HCEC 1CT (cell line): ENCODE measurements at places on chromosomes 5 and 9.

DNA sequence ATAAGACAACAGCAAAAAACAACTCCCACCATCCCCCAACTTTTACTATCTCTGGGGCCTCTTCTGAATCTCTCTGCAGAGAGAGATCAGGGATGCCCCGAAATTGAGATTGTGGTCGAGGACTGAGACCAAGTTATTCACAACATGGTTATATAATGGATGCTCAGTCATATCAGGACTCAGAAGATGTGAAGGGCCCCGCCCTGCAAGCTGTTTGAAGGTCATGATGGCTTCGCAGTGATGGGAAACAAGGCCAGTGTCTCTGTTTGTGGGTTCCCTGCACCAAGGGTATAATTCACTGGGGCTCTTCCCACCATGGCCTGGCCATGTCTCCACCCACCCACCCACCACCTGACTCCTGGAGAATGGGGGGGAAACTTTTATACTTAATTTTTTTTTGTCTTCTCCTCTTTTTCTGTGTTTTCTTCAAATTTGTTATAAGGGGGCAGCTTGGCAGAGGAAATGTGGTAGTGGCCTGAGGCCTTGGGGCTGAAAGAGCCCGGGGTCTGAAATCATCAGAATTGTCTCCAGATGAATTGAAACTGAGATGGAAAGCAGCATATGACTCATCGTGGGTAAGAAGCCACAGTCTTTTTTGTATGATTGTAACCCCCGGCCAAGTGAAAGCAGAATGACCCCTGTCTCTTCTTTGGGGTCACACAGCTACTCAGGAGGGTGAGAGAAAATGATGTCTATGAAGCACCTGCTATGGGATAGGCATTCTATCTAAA, 15.0 kb upstream of the TEX48 start:
- no peak for DNase-seq

DNA sequence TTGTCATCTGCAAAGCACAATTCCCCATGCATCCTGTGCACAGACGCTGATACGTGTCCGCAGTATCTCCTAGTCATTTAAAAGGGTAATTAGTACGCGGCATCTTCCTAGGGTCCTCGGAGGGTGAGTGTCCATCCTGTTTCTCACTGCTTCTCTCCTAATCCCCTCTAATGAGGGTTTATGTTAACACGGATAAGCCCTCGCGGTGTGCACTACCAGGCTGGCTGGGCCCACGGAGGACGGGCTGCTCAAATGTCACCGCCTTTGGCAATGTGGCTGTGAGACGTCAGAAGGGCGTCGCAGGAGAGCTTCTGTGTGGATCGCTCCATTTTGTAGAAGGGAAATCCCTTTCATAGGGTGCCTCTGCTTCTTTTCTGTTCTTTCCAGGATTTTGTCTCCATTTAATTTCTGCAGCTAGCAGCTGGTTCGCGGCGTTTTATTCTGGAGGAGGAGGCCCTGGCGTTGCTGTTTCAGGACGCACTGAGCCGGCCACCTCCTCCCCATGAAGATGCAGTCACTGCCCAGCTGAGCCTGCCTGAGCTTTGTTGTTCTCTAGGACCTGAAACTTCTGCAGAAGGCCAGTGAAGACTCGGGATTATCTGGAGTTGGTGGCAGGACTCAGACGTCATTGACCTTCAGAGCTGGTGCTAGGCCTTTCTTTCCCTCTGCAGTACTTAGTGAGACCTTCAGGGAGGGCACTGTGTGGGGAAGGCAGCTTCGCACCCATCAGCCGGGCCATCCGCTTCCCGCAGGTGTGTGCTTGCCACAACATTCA, 326.1 kb upstream of the IRX1 start:
- no peak for DNase-seq

- DNase-seq = no peak
These were observed 33.1 kb upstream of the ADRB2 start for GRCh38 chr5:148793261-148793660.

DNA sequence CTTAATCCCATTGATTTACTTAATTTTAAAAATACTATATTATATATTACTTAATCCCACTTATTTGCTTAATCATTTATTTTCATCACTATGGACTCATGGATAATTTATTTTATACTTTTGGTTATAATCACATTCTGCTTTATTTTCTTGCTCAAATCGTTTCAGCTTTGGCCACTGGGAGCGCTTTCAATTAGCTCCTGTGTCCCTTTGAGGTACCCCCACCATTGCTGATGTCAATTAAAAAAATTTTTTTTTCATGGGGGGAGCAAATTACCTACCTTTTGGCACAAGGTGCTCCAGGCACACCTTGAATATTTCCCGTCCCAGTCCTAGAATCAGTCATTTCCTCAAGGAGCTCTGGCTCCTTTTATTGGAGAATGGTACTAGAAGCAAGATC, 1.4 kb upstream of the TRIO start:
- no peak for DNase-seq

- no peak for DNase-seq
These were observed 112.2 kb downstream of the MAST4 start for GRCh38 chr5:66708368-66708767.

GRCh38 chr5:74294231-74294705, 346.3 kb downstream of the ENC1 start:
- no peak for DNase-seq

DNA sequence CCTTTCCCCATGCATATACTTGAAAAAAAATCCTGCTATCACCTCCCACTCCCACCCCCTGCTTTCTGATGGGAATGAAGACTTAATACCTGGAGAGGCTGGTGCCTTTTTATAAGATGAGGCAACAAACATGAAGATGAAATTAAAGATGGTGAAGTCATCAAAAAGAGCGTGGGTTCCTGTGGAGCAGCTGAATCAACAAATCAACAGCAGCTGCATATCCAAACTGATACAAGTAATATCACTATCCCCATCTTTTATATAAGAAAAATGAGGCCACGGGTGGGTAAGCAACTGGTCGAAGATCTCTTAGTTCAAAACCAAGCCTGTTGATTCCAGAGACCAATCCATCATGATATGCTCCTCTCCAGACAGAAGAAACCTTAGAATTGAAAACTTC, 268.5 kb downstream of the ENC1 start:
- DNase-seq = no peak

- DNase-seq = no peak
These were observed 603.9 kb upstream of the RORB start for GRCh38 chr9:73893230-73893629.

DNA sequence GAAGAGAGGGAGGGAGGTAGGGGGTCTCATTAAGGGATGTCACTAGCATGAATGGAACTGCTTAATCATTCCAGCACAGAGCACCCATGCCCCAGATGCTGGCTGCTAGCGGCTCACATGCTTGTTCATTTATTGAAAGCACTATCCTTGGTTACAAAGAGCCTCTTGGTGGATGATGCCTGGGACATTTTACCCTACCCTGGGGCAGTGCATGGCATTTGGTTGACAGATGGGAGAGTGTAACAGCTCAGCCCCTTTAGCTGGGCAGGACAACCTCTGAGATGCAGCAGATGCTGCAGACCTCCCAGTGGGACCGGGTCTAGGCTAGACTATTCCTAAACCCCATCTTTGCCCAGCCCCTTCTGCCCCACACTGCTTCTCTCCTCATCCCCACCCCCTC, 46.9 kb upstream of the TCERG1 start:
- no peak for DNase-seq

DNA sequence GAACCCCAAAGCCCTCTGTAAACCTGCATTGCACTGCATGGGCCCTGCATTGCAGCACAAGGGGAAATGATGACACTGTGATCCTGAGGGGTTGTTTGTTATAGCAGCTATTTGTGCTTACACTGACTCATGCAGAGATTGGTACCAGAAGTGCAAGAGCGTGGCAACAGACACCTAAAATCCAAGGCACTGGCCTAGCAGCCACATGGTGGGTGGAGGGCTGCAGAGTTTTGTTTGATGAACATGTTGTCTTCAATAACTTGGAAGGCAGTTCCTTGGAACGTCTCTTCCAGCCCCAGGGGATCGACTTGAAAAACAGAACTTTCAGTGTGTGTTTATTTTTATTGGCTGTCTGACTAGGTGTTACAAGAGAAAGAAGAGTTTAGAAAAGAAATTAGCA, 14.5 kb downstream of the FCN2 start:
- DNase-seq = no peak

- DNase-seq = peak; percentile 10
These were observed 960 bp downstream of the CANX start for GRCh38 chr5:179699616-179700237.

DNA sequence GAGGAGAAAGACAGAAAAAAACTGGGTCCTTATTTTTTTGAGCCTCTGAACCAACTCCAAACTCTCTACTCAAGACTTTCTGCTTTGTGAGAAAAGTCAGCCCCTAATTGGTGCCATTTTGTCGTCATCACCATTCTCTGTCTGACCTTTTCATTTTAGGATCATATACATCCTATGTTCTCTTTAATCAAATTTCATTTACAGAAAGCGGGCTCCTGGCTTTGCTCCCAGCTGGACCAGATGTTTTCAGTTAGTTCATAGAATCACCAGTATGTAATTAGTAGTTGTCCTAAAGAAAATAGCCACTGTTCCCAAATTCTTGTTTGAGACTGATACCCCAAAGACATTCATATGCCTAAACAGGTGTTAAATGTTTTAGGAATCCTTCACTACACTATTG, 28.6 kb upstream of the SLCO4C1 start:
- no peak for DNase-seq

- no peak for DNase-seq
These were observed 234.1 kb downstream of the ADAMTS6 start for GRCh38 chr5:65247594-65247993.

DNA sequence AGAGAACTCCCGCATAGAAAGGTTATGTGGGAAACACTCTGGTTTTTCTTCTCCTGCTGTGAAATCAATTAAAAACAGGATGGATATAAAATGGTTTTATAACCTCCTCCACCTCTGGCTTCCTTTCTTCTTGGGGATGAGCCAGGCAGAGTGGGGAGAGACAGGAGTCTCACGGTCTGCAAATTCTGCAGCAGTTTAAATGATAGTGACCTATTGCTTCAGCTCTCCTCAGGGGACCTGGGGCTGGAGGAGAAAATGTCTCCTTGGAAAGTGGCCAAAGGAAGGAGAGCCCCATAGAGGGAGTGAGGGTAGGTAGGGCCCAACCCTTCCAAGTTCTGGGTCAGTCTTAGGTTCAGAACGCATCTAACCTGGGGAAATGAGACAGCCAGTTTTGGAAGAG, 118.8 kb downstream of the MTX3 start:
- DNase-seq = no peak

DNA sequence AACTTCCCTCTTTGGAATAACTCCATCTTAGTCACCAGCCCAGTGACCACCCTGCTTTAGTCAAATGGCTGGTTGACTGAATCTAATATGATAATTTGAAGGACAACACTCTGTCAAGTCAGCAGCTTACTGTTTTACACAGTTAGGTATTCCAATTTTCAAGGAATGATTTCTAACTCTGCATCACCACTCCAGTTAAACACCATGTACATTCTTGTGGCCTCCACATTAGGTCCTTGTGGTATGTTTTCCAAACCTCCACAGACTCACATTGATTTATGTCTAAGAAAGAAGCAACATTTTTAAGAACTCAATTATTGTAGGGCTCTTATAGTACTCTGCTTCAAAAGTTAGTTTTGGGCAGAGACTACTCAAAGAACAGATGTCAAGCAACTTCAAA, 110.7 kb downstream of the TLE1 start:
- peak; percentile 22 for DNase-seq

- no peak for DNase-seq
These were observed 2.9 kb downstream of the FPGS start for GRCh38 chr9:127805620-127806019.

DNA sequence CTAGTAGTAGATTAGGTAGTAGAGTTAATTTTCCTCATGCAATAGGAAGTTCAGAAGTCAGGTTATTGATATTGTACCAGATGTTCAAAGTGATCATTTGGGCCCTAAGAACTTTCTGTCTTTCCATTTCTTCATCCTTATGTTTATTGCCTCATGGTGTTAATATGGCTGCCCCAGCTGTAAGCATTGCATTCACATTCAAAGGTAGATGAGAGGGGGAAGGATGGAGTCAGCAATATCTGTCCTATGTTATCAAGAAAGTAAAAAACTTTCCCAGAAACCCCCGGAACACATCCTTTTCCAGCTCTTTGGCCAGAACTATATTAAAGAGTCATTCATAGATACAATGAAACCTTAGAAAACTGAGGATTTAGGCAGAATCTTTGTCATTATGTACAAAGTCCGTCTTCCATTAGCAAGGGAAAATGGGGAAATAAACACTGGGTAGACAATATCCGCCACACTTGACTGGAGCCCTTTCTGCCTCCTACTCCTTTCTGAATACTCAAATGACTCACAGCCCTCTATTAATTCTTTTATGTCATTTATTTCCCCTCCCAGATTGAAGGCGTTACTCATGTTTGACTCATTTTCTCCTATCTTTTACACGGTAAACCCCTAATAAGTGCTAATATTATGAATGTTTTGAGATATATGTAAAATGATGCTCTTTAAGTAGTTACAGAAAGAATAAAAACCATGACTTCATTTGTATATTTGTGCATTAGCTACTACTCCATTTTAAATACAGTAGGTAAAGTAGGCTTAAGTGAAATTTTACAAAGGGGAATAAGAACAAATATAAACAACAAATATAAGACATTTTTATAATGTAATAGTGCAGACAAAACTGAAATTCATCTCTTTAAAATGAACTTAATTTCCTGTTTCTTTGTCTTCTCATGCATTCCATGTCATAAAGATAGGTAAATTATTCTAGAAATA, 127.6 kb downstream of the SLF1 start:
- peak; percentile 61 for DNase-seq

DNA sequence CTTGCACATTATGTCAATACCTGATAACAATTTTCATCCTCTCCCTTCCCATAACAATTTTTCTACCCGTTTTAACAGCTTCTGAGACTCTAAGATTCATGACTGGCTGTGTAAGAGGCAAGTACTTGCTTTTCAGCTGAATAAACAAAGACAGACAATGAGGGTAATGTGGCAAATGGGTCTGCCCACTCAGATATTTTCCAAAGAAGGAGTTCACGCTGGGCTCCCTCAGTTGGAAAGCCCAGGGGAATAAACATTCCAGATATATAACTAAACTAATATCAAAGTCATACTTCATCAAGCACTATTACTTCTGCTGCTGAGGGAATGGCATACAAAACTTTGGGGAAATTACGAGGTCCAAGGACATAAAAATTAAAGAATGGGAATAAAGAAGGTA, 24.4 kb downstream of the MEGF9 start:
- DNase-seq = no peak

- no peak for DNase-seq
These were observed 368.9 kb downstream of the TMEM161B start for GRCh38 chr5:87899721-87900131.

- no peak for DNase-seq
These were observed 78.3 kb upstream of the SEMA6A start for GRCh38 chr5:116652903-116653302.
